HT-29 (cell line): ENCODE measurements at places on chromosomes 5 and 9.

DNA sequence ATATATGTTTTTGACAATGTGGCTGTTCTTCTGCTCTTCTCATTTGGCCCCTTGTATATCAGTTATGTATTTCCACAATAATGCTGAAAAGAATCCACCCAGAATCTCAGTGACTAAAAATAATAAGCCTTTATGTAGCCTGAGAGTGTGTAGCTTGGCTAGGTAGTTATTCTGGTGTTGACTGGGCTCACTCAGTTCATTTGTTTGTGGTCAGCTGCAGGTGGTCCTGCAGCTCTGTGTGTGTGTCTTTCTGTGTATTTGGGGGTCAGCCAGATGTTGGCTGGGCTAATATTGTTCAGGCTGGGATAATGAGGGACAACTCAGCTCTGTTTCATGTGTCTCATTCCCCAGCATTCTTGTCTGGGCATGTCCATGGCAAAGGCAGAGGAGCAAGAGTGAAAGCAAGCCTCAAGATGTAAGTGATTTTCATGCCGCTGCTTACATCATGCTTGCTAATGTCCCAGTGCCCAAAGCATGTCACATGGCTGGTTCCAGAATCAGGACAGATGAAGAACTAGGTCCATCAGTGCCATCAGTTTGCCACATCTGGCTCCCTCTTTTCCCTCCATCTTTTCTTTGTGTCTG lies 162.8 kb downstream of the KCTD16 start:
- DNase-seq = no peak

DNA sequence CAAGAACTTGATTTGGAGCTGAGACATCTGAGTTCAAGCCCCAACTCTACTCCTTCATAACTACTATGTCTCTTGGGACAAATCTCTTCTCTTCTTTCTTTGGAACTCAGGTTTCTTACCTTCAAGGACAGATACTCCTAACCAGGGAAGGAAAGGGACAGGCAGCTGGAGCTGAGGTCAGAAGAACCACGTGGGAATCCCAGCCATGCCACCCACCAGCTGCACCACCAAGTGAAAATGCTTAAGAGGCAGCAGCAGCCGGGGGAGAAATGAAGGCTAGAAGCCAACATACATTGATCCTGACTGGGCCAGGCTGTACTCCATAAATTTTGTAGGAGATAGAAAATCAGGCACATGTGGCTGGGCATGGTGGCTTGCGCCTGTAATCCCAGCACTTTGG lies 9.6 kb upstream of the OR5C1 start:
- no peak for DNase-seq

DNA sequence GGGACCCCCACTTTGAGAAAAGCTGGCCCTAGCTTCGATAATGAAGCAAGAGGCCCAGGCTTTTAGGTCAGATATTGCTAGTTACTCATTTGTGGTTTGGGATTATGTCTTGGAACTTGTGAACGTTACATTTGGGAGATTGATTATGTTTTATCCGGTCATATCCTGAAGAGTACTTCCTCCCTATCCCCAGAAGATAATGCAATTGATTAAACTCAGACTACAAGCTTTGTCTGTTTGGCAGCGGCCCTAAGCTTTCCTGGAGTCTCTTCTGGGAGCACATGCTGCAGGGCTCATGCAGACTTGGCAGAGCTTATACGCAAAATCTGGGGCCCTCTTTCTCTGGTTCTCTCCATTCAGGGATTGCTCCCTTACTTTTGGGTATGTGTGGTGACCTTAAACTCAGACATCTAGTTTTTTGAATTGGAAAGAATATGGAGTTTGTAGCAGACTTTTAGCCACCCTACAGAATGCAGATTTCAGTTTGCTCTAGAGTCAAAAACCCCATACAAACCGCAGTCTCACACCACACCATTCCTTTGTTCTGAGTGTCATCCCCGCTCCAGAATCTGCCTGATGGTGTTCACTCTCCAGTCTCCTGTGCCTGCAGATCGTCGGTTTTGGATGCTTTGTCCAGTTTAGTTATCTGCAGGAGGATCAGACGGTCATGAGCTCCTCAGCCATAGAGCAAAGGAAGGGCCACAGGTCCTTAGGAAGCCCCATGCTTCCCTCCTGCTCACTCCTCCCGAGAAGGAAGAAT lies 449.5 kb upstream of the TRPC7 start:
- no peak for DNase-seq

- DNase-seq = no peak
These were observed 360.1 kb upstream of the PANK3 start for GRCh38 chr5:168939156-168939800.

- no peak for DNase-seq
These were observed 62.7 kb downstream of the ERAP1 start for GRCh38 chr5:96745025-96745424.

DNA sequence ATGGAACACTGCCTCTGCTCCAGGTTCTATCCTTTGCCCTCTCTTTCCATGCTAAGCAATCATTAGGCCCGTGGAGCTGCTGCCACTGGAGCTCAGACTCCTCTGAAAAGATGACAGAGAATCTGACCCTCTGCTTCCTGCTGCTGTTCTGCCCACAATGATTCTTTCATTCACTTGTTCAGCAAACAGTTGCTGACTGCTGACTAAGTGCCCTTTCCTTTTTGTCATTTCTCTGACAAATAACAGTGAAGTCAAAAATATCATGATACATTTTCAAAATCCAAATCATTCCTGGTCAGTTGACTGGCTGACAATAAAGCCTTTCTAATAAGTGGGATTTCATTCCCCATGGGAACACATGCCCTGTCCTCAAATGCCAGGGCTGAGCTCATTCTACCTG lies 110.1 kb downstream of the SIL1 start:
- no peak for DNase-seq

- DNase-seq = no peak
These were observed 100.9 kb downstream of the SNCAIP start for GRCh38 chr5:122412966-122413365.

DNA sequence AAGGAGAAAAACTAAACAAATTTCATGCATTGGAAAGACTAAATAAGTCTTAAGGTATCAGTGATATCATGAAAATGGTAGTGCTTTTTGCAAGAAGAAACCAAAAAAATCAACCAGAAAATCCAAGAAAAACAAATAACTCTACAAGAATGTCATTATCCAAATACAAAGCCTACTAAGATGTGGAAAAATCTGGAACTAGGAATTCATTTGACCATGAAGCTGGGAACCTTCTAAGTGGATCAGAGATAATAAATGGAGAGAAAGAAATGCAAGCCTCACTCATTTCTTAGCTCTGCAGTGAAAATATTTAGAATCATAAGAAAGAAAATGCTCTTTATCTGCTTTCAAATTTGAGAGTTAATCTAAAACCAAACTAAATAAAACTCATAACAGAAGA lies 51.3 kb downstream of the RASEF start:
- no peak for DNase-seq

DNA sequence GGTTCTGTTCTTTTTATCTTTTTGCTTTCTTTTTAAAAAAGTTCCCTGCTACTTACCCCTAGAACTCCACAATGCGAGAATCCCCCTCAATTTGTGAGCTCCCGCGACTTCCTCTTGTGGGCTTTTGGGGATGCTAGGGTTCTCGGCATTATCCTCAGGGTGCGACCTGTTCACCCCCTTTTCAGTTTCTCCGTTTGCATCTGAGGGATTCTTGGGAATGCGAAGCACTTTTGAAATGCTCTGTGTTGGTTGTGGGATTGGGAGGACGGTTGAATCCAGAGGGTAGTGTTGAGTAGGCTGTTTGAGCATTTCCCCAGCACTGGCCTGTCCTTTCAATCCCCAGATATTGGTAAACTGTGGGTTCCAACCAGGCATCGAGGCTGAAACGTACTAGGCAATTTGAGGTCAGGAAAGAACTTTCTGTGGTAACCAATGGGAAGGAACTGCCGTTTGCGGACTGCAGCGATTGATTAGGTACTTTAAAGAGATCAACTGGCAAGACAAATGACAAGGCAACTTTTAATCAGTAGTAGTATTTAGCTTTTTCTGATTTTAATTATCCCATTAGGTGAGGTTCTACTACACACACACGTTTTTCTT lies 415 bp downstream of the XRCC4 start:
- DNase-seq = no peak

DNA sequence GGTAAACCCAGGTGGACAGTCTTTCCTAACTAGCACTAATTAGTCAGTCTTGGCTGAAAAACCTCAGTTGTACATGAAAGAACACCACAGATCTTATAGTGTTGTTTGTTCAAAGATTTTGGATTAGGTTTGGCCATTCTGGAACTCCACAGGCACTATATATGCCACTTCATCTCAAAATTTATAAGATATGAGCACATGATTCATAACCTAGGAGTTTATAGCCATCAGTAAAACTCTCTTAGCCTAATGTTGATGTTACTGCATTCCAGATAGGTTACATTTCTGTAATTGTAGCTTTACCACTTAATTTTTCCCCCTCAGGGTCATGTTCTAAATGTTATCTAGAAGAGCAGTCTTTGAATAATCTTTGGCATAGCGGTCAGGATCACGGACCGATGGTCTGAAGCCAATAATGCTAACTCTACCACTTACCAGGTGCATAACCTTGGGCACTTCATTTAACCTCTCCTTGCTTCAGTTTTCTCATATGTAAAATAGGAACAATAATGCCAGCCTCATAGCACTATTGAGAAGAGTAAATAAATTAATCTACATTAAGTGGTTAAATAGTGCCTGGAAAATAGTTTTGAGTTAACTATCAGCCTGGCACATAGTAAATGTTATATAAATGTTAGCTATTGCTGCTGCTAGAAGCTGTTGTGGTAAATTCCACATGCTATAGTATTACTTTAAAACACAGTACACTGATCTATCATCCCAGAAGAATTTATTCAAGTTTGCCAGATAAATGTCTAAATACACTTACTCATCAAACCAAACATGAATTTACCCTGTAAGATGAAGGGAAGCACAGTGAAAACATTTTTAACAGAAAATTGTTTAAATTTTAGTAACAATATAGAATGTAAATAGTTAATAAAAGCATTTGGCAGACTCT lies 743.9 kb downstream of the NR2F1-AS1 start:
- no peak for DNase-seq

- DNase-seq = peak; percentile 30
These were observed 118.7 kb upstream of the SGCD start for GRCh38 chr5:156208271-156208670.

- no peak for DNase-seq
These were observed 1.1 kb downstream of the ATPSCKMT start for GRCh38 chr5:10248378-10249260.

DNA sequence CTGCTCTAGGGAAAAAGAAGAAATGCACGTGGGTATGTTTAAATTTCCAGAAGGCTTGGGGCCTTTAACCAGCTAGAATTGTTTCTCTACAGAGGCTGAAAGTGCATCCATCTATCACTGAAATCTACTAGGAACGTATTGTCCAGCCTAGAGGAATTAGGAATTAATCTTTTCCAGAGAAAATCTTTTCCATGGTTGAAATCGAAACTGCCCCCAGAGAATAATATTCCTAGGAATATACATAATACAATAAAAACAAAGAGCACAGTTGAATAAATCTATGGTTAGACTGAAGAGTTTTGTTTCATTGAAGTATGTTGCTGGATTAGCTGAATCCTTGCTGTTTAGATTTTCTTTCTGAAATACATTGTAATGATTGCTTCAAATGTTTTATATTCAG lies 378.5 kb downstream of the PLK2 start:
- DNase-seq = no peak
